ENCODE measurements at places on chromosomes 16 and 17.

DNA sequence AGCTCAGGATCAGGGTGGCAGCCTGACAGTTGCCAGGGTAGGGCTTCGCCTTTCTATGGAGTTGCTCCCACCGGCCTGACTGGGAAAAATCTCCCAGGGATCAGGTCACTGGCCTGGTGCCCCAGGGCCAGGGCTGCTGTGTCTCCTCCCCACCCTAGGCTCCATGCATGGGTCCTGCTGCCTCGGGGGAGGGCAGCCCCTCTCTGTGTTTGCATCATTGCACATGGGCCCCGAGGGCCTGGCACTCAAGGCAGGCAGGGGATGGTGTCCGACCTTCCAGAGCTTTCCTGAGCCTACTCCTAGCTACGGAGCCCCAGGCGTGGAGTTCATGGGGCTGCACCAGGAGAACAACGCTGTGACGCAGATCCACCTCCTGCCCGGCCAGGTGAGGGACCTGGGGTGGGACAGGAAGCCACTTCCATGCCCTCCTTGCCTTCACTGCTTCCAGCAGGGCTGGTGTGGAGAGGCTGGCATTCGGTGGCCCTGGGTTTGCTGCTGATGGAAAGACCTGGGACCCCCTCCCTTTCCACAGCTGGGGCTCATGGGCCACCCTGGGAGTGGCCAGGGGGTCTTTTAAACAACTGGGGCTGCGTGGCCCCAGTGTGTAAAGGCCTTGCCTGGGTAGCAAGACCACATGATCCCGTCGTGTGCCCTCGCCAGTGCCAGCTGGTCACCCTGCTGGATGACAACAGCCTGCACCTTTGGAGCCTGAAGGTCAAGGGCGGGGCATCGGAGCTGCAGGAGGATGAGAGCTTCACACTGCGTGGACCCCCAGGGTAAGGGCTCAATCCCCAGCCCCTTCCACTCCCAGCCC, 29.5 kb upstream of the MYO15B start:
- DNase-seq: no peak

- DNase-seq: peak; percentile 85
These were observed 3.3 kb upstream of the CDK5R1 start for GRCh38 chr17:32483451-32484019.

GRCh38 chr17:54992797-54993639, 24.5 kb downstream of the STXBP4 start:
- DNase-seq: no peak

GRCh38 chr17:60964160-60964559, 286.5 kb downstream of the BCAS3 start:
- no peak for DNase-seq

GRCh38 chr16:72744076-72744793, 303.7 kb downstream of the ZFHX3 start:
- no peak for DNase-seq

GRCh38 chr16:25570131-25570530, 121.6 kb upstream of the HS3ST4 start:
- DNase-seq: no peak

DNA sequence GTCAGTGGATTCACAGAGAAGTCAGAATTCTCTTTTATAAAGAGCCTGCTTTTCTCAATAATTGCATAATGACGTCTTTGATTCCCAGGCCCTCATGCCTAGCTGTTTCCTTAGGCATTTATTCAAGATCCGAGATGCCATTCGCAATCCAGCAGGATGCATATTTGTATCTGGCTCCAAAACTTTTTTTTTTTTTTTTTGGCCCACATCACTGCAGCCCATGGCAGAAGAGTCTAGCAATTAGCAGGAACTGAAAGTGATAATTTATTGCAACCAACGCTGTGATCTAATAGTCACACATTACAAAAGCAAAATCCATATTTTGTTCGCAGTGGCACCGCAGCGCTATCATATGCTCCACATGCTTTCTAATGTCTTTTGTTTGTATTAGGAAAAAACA, 503.4 kb downstream of the MAF start:
- DNase-seq: no peak

- DNase-seq: no peak
These were observed 213.9 kb downstream of the TMEM114 start for GRCh38 chr16:8376430-8376829.

DNA sequence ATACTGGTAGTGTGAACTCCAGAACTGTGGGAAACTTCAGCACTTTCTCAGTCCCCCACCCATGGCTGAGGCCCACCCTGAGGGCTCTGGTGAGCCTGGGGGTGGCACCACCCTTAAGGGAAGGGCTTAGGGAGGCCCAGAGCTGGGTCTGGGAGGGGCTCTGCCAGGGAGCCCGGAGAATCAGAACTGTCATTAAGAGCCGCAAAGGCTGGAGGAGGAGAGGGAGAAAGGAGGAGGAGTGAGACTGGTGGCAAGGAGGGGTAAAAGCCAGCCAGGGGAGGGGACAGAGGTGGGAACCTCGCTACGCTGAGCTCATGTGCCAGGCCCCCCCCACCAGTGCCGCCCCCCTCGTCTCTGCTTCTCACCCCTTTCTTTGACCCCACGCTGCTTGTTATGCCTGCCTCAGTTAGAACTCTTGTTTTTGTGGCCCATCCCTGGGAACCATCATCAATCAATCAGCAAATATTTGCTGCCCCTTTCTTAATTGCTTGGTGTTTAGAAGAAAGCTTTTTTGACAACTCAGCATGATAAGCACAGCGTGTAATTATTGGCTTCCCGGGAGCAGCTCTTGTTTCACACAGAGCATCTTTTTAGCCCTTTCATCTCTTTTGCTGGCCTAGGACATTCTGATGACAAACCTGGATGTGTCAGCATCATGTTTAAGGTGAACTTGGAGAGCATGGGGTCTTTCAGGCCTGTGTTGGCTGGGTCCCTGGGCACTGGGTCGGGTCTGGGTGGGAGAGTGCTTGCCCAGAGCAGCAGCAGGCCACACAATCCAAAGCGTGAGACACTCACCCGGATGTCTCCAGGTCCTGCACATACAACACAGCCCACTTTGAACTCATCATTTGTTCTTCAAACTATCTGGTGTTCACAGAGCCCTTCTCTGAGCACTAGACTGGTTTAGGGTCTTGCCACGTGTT, 77.7 kb downstream of the NETO2 start:
- DNase-seq: no peak
